ENCODE measurements at places on chromosomes 12 and 14.

DNA sequence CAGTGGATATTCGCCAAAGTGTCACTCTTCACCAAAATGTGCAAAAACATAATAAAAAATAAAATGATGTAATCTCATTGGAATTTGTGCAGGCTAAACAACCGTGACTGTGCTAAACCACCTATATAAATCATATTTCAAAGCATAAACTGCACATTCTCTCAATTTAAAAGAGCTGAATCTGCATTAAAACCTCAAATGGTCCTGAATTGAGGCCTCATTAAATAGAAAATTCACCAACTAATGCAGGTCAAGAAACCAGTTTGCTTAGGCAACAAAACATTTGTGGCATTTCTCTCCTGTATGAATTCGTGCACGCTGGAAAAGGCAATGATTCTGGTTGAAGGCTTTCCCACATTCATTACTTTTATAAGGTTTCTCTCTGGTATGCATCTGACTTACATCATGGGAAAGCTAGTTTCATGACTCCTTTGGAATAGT lies 80.1 kb upstream of the IFNG-AS1 start:
- no peak for DNase-seq

DNA sequence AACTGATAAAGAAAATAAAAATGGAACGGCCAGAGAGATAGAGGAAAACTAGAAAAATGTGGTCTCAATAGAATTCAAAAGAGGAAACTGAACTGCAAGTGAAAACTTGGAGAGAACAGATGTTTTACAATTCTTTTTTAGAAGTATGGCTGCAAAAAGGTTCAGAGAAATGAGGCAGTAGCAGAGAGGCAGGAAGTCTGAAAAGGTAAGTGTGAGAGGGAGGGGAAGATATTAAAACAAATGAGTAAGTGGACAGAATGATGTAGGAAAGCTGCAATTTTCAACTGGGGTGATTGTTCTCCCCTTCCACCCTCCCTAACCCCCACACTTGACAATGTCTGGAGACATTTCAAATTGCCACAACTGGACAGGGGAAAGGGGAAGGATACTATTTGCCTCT lies 12.9 kb downstream of the BTBD7 start:
- no peak for DNase-seq

- DNase-seq: no peak
Observed at GRCh38 chr12:16730772-16731171, 124.8 kb upstream of the LMO3 start.

GRCh38 chr12:3421191-3421978 lies 69.6 kb upstream of the PRMT8 start:
- no peak for DNase-seq

- DNase-seq: no peak
Observed at GRCh38 chr12:24754690-24755638, 193.9 kb downstream of the BCAT1 start.

- DNase-seq: no peak
Observed at GRCh38 chr12:21551841-21552465, 25.9 kb downstream of the SPX start.

GRCh38 chr14:95660651-95661515 lies 25.3 kb upstream of the TCL1B start:
- no peak for DNase-seq

DNA sequence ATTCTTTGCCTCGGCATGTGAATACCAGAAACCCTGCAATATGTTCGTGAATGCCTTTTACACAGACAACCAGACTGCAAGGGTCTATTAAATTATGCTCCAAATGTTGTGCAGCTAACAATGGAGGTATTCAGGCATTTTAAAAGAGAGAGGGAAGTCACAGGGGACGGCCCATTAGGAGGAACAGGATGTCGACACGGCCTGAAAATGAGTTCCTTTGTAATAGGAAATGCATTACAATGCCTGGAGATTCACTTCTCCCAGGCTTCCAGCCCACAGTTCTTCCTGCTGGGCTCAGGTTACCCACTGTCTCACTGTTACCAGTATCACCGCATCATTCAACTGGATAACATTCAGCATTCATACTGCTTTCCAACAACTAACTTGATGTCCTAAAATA lies 2.5 kb downstream of the DUSP6 start:
- DNase-seq: no peak

GRCh38 chr14:59629444-59630287 lies 53.1 kb upstream of the CCDC175 start:
- DNase-seq: no peak

DNA sequence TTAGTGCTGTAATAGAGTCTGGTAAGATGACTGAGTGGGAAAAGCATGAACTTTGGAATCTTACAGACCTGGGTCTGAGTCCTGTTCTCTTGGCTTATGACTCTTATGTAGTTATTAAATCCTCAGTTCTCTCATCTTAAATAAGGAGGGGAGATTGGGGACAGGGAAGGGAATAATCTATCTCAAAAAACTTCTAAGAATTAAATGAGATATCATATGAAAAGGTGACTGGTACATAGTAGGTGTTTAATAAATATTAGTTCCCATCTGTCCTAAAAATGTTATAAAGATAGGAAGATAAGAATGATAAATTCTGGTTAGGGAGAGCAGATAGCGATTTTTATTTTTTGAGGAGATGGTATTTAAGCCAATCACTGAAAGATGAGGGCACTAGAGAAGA lies 119.1 kb downstream of the INSM2 start:
- no peak for DNase-seq

GRCh38 chr12:41336041-41336549 lies 148.0 kb downstream of the PDZRN4 start:
- no peak for DNase-seq

DNA sequence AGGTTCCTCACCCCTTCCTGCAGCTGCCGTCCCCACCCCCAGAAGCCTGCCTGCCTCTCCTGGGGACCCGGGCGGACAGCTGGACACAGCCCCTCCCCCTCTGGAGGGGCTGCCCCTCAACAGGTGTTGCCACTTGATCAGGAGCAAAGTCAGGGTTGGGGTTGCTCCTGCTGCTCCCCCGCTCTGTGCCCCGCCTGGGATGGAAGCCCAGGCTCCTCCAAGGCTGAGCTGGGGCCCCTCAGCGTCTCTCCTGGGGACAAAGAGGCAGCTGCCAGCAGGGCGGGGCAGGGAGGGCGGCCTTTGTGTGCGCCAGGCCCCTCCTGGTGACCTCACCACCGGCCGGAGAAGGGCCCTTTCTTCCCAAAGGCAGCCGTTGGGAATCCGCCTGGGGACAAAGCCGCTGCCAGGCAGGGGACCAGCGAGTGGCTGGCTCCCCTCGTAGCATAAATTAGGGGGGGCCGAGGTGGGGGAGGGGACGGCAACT lies 13.7 kb downstream of the TRMT61A start:
- DNase-seq: no peak

- DNase-seq: no peak
Observed at GRCh38 chr14:92702441-92702918, 45.9 kb downstream of the LGMN start.

- no peak for DNase-seq
Observed at GRCh38 chr12:55673638-55674037, 34.1 kb downstream of the ITGA7 start.

- no peak for DNase-seq
Observed at GRCh38 chr14:50786751-50787464, 44.1 kb downstream of the NIN start.

DNA sequence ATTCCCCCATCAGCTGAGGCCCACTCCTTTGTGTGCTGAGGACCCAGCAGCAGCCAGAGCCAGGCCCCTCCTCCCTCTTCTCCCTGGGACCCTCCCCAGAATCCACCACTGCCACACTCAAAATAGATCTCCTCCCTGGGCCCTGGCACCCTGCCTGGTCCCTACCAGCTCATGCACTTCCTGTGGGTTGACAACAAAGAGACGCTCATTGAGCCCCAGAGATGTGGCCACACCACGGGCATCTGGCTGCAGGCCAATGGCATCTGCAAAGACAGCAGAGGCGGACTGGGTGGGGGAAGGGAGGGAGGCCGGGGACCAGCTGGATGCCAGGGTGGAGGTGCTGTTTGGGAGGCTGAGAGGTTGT lies 16.0 kb upstream of the ENDOU start:
- peak; percentile 27 for DNase-seq

DNA sequence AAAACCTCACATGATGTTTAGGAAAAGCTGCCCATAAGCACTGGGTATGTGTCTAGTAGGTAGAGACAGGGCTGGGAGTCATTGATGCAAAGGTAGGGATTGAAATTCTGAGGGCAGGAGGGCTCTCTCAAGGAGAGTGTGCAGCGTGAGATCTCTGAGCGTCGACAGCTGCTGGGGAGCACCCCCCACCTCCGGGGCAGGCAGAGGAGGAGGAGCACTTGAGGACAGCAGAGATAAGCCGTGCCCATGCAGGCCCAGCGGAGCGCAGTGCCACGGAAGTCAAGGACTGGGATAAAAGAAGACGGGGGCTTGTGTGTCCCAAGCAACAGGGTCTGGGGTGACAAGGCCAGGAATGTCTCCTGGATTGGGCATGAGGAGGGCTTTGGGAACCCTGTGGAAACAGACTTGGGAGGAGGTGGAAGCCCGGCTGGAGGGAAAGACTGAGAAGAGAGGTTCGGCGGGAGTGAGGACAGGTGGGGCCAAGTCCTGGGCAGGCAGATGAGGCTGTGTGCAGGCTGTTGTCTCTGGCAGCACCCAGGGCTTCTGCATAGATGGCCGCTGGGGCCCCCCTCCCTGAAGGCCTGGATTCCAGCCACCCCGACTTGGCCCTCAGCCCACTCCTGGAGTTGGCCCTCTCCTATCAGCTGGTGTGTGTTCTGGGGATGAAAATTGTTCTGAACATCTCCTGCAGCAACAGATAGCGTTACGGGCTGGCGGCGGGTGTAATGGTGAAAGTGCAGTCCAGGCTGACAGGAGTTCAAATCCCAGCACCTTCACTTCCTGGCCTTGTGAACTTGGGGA lies 1.9 kb downstream of the CACNA2D4 start:
- no peak for DNase-seq

- DNase-seq: no peak
Observed at GRCh38 chr14:22978487-22978837, 3.9 kb downstream of the AJUBA start.
